Diencephalon (tissue), 1 donor: ENCODE measurements at places on chromosomes 3 and 15. TPM values are rescaled to one million over a fixed set of nuclear protein-coding genes. Genes with fewer than 3 reads are reported as not detected.

The EFHB gene
- 1.6 TPM for total RNA-seq

The LDHAL6B gene
- total RNA-seq: not detected

The CCDC191 gene
- 10.6 TPM for total RNA-seq

The DUOX2 gene
- under 0.01 TPM for total RNA-seq

The FSIP1 gene
- 22.6 TPM for total RNA-seq
